ENCODE measurements at places on chromosomes 7 and 10.

DNA sequence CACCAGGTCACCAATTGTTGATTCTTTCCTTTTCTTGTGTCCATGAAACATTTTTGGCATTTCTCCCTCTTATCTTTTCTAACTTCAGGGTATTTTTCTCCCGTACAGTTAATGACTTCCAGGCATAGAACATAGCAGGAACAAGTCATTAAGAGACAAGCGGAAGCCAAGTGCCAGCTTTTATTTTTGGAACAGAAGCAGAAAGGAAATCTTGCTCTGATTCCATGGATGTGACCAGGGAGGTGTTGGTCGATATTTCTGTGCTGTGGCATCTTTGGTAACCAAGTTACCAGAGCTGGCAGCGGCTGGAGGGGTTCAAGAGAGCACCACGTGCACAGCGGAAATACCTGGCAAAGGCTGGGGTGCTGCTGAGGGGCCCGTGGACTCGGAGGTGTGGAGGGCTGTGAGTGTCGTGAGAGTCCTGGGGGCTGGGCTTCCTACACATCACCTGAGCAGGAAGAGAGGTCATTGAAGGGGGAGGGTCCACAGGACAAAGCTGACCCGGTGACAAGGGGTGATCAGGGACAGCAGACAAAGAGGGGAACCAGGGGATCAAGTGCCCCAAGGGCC is 1.8 kb downstream of the LLCFC1 start:
- DNase-seq, result no peak

DNA sequence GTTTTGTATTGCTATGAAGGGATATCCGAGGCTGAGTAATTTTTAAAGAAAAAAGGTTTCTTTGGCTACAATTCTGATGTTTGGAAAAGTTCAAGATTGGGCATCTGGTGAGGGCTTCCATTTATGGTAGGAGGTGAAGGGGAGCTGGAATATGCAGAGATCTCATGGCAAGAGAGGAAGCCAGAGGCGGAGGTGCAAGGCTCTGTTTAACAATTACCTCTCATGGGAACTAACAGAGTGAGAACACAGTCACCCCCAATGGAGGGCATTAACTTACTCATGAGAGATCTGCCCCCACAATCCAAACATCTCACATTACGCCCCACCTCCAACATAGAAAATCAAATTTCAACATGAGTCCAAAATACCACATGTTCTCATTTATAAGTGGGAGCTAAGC is 62.0 kb downstream of the AKR1D1 start:
- no peak for DNase-seq

- DNase-seq, result no peak
Measured at GRCh38 chr10:9069136-9069535, 1014.6 kb downstream of the GATA3 start.

DNA sequence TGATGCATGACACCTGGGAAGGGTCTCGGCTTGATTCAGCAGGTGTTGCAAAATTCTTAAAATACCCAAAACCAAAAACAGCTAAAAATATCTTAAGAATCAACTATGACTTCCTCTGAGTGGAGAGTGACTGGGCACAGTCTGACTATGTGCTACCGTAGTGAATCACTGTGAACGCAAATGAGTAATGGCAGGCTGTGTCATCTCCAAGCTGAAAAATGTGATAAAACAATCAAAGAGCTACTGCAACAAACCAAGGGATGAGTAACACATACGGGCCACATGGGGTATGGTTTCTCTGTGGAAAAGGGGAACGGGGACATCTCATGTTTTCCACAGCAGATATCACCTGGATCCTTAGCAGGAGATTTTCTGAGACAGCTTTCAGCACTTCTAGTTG is 127.5 kb downstream of the ABCA13 start:
- no peak for DNase-seq

- no peak for DNase-seq
Measured at GRCh38 chr10:71285180-71285545, 33.9 kb upstream of the SLC29A3 start.

DNA sequence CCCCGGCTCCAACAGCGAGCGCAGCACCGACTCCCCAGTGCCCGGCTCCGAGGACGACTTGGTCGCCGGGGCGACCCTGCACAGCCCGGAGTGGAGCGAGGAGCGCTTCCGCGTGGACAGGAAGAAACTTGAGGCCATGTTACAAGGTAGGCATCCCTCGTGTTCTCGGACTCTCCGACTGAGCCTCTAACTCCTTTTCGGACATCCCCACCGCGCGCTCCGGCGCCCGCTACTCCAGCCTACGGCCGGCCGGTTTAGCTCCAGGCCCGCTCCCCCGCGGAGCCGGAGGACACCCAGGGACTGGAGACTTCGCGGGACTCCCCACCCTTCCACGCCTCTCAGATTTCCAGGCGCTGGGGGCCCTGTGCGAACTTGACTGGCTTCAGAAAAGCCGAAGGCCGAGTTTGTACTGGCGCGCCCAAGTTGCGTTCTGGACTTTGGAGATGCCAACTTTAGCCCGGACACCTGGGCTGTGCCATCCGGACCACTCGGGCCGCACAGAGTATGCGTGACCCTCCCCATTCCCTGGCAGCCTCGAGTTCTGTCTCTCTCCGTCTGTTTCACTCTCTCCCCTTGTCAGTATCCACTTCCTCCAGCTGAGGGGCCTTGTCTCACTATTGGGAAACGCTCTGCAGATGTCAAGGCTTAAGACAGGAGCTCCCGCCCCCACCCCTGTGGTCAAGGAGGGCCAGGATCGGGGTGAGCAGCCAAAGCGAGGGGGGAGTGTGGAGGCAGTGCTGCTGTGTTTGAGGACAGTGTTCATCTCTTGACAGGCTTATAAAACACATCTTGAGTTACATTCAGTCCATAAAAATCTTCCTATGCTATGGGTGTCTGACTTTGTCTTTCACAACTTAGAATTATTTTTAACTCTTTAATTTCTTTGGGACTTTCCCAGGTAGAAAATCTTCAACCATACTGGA is 777 bp downstream of the BICC1 start:
- peak; percentile 89 for DNase-seq

GRCh38 chr7:21198921-21199320 is 229.0 kb upstream of the SP4 start:
- DNase-seq, result no peak

DNA sequence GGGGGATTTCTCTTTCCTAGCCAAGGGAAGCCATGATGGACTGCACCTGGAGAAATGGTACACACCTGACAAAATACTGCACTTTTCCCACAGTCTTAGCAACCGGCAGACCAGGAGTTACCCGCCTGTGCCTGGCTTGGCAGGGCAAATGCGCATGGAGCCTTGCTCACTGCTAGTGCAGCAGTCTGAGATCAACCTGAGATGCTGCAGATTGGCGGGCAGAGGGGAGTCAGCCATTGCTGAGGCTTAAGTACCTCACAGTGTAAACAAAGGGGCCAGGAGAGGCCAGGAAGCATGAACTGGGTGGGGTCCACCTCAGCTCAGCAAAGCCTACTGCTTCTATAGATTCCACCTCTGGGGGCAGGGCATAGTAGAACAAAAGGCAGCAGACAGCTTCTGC is 49.4 kb downstream of the OR13A1 start:
- no peak for DNase-seq

DNA sequence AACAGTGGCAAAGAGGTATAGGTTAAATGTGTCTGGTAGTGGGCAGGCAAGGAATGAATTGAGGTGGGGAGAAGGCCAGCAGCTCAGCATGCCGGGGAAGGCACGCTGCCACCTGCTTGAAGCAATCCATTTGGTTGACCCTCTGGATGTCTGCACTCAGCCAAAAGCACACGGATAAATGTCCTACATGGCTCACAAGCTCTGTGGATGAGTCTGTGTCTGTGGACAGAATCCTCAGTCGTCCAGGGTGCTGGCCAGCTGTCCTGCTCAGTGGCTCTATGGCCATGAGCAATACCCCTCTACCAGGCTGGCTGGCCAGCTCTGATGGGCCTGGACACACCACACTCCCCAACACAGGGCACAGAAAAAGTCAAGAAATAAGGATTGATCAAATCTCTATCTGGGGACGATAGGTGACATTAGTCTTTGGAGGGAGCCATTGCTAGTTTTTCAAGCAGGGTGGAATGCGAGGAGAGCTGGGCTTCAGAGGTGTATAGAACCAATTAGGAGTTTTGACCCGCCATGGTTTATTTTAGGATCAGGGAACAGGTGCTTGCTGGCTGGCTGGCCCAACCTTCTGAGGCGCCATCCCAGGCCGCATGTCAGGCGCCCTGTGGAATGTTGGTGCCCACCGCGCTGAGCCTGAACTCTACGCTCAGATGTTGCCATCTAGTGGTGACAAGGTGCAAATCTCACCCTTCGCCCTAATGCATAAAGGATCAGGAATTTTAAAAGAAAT is 493.4 kb downstream of the TNS3 start:
- DNase-seq, result peak; percentile 67

GRCh38 chr7:32204361-32205018 is 134.3 kb upstream of the PDE1C start:
- peak; percentile 37 for DNase-seq

GRCh38 chr7:113283861-113284260 is 165.5 kb upstream of the SMIM30 start:
- DNase-seq, result no peak

All from skin of body (tissue), 3 donors.